Stimulated activated CD8-positive, alpha-beta memory T cell treated with anti-CD3 and anti-CD28 coated beads, Interleukin-15, amount 100 ng/mL, for 1 hour (primary cell): ENCODE measurements at places on chromosomes 11 and 22.

- no peak for DNase-seq
These were observed 78.8 kb downstream of the DDIAS start for GRCh38 chr11:82980292-82980691.

DNA sequence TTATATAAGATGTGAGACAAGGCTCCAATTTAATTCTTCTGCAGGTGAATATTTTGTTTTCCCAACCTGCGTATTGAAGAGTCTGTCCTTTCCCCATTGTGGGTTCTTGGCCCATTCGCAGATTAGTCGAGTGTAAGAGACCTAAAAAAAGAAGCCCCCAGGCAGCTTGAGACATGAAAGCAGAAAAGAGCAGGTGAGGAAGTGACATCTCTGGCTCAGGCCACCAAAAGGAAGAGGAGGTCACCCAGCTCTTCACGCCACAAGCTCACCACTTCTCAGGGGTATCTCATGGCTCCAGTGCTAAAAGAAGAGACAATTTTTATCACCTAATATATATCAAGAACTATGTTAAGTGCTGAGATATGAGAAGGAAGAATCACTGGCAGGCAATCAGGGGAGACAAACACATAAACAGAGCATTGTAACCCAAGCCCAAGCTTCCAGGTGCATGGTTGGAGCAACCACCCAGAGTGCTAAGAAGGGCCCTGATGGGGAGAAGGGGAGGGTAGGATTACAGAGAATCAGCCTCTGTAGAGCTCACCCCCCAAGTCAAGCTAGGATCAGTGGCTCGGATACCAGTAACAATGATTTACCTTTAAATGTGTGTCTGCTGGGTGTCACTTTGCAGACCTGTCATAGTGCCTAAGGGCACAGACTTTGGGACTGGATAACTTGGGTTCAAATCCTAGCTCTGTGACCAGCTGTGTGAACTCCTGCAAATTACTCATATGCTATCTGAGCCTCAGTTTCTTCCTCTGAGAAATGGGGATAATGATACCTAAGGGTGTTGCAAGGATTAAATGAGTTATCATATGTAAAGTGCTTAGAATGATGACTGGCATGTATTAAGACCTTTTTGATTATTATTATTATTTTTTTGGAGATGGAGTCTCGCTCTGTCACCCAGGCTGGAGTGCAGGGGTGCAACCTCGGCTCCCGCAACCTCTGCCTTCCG lies 39.2 kb downstream of the MCHR1 start:
- no peak for DNase-seq

DNA sequence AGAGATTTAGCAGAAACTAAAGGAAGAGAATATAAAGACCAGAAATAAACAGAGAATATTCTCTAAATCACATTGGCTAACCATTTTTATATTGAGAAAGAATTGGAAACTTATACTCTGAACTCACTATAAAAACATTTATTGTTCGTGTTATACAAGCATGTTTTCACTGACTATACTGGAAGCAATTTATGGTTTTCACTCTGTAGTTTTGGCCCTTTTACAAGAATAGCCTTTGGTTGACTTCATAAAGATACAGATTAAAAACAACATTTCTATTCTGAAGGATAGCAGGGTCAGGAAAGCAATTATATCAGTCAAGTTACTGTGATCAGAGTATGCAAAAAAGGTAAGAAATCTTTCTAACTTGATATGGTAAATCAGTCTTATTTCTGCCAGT lies 965.7 kb upstream of the FAT3 start:
- no peak for DNase-seq

DNA sequence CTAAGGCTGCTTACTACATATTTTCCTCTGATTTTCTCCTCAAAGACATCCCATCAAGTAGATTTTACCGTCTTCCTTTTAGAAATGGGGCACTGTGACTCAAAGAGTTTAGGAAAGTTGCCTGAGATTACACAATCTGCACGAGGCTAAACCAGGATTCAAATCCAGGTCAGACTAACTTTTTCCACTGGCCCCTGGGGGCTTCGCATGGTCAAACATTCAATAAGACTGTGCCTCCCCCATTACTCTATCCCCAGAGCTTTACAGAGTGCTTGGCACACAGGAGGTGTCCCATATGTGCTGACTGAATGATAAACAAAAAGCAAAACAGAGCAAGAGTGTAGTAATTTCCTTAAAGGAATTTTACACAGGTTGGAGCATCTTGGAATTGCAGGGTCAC lies 118.1 kb upstream of the TEAD1 start:
- no peak for DNase-seq

GRCh38 chr11:67640021-67640757 lies 626 bp upstream of the TBX10 start:
- no peak for DNase-seq

DNA sequence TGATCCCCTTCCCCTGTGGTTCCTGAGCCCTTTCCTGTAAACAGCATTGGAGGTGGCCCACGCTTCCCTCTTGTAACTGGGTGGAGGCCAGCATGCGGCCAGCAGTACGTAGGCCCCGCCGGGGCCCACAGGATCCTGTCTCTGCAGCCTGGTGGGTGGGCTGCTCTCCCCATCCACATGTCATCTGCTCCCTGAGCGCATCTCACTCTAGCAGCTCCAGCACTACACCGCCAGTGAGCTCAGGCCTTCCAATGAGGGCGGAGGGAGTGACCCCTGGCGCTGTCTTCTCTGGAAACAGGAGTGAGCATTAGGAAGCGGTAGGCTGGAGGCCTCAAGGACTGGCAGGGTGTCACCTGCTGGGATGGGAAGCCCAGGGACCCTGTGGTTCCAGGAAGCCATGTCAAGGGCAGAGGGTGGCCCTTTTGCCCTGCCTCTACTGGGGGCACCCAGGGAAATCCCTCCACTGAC lies 363.9 kb downstream of the TBC1D22A start:
- no peak for DNase-seq

DNA sequence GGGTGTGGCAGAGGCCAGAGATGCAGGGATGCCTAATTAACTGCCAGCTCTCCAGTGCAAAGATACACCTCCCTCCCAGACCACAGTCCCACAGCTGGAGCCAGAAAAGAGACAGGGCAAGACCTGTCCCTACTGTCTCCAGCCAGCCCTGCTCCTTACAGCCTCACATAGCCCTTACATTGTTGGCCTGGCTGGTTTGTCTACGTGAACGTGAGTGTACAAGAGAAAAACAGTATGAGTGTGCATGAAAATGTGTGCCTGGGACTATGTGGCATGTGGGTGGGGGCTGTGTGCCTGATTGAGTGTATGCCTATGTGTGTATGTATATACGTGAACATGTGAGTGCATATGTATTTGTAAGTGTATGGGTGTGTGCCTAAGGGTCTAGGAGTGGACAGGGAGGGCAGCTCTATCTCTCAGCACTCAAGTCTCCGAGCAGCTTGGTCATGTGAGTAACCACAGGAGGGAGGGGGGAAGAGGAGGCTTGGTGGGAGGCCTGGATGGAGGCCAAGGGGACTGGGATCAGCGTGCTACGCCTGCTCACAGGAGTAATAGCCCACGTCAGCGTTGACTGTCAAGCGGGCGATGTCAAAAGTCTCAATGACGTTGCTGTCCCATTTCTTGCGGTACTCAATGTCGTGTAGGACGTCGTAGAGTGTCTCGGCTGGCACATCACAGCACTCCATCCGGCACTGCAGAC lies 6.6 kb upstream of the ARAP1 start:
- DNase-seq = no peak

DNA sequence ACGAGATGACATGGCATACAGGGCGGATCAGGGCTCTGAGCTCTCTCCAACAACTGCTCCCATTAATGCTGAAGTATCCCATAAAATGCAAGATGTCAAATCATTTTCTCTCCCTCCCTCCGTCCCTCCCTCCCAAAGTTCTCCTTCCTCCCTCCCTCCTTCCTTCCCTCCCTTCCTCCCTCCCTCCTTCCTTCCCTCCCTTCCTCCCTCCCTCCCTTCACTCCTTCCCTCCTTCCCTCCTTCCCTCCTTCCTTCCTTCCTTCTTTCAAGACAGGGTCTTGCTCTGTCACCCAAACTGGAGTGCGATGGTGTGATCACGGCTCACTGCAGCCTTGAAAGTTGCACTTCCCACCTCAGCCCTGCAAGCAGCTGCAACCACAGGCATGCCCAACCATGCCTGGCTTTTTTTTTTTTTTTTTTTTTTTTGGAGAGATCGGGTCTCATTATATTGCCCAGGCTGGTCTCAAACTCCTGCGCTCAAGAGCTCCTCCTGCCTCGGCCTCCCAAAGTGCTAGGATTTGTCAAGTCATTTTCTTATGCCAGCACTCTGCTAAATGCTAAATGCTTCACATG lies 38.2 kb downstream of the TXN2 start:
- no peak for DNase-seq

DNA sequence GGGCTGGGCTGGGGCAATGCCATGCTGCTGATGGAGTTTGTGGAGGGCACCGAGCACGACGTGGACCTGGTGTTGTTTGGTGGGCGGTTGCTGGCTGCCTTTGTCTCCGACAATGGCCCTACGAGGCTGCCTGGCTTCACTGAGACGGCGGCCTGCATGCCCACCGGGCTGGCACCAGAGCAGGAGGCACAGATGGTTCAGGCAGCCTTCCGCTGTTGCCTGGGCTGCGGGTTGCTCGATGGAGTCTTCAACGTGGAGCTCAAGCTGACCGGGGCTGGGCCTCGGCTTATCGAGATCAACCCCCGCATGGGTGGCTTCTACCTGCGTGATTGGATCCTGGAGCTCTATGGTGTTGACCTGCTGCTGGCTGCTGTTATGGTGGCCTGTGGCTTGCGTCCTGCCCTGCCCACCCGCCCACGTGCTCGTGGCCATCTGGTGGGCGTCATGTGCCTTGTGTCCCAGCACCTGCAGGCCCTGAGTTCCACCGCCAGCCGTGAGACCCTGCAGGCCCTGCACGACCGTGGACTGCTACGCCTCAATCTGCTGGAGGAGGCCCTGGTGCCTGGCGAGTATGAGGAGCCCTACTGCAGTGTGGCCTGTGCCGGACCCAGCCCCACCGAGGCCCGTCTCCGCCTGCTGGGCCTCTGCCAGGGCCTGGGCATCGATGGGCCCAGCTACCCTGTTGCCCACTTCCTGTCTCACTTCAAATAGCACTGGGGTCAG lies 4.2 kb upstream of the RPS6KB2 start:
- DNase-seq = no peak

GRCh38 chr11:17985517-17985916 lies 27.3 kb downstream of the SERGEF start:
- no peak for DNase-seq

GRCh38 chr11:79019975-79020374 lies 420.9 kb downstream of the TENM4 start:
- no peak for DNase-seq

GRCh38 chr11:54985731-54986130 lies 276.2 kb upstream of the TRIM48 start:
- DNase-seq = no peak

DNA sequence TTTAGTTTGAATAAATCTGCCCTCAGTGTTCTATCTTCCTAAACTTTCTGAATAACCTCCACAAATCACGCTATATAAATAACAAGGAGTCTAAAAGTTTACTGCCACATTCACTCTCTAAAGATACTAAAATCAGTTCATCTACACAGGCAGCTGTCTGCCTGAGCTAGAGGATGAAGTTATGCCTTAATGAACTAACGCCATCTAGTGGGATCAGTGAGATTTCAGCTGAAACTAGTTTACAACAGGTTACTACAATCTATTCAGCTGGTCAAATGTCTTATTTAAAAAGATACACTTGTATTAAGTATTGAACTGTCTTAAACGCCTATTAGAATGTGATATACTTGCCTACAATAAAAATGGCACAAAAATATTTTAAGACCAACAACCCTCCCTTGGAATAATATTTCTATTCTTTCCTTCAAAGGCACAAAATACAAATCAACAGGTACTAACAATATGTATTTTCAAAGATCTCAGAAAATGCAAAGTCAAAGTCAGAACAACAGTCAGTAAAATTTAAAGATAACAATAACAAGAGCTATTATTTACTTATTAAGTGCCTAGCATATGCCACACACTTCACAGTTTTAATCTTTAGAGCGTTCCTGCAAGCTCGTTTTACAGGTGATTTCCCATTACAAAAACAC lies 84.1 kb downstream of the LARGE2 start:
- DNase-seq = no peak

- no peak for DNase-seq
These were observed 343.8 kb upstream of the ANO3 start for GRCh38 chr11:25988178-25988577.

- no peak for DNase-seq
These were observed 129.1 kb downstream of the PARVA start for GRCh38 chr11:12506404-12506921.

DNA sequence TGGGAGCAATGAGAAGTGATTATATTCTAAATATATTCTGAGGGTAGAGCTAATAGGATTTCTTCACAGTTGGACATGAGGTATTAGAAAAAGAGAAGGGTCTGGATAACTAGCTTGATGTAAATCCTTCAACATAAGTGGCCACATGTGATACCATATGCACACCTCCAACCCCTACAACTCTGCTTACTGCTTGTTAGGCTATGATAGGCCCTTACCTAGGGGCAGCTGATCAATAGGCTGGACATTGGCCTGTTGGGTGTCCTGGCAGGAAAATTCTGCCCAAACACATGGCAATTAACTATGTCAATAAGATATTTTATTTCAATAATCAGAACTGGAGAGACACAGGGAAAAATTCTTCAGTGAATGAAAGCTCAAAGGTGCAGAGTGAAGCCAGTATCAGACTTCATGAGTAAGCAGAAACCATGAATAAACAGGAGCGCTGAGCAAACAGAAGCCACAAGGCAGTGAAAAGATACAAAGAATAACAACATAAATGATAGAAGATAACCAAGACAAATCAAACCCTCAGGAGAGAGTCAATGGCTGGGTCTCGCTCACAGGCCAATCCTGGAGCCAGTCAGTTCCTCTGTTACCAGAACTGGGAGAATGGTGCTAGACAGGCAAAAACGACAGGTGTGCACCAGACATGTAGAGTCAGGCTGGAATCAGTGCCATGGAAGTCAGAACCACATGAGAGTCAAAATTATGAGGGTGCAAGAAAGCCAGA lies 46.3 kb upstream of the PSMA1 start:
- DNase-seq = no peak

DNA sequence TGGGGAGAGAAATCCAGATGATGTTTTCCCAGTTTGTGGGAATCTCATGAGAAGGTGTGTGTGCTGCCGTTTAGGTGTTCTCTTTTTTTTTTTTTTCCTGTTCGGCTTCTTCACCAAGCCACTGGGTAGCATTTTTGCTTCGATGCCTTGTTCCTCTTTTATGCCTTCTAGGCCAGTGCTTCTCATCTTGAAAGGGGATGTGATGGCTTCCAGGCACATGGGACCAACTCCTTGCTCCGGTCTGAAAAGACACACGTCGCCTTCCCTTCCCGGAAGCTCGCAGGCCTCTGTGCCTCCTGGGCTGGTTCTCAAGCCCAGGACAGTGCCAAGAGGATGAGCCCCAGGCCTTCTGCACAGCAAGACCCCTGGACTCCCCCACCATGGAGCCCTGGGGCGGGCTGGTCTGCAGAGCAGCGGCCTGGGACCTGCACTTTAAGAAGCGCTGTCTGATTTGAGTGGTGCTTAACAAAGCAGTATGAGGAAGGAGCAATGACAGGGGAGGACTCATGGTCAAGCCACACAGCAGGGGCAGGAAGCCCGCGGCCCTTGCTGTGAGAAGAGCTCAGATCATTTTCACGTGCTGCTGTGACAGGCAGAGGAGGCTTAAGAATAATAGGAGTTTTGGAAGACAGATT lies 158.8 kb downstream of the MPPED1 start:
- DNase-seq = no peak

GRCh38 chr22:39985383-39986035 lies 9.2 kb upstream of the FAM83F start:
- DNase-seq = no peak

GRCh38 chr22:43078522-43078921 lies 10.7 kb downstream of the TTLL1 start:
- DNase-seq = no peak
